Stimulated activated CD4-positive, alpha-beta T cell treated with anti-CD3 and anti-CD28 coated beads, Interleukin-4, amount 100 ng/mL, for 4 hours (primary cell): ENCODE measurements at places on chromosomes 4 and X.

DNA sequence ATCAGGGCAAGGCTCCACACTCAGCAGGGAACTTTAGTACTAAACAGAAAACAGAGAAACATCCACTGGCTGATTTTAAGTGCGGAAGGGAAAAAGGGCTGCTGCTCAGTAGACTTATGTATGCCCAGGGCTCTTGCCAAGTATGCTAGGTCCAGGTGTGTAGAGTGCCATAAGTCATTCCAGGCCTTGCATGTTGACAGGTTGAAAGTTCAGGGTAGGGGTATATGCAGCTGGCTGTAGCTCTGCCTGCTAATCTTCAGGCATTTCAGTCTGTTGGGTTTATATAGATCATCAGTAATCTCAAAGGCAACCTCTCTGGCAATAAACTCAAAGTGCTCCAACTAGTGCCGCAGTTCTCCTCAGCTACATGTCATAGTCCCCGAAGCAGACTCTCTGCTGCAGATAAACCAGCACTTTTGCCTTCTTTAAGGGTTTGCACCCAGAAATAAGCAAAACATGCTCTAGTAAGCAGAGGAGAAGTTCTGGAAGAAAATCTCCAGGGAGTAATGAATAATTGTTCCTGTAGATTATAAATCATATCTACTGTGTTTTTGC lies 134.9 kb upstream of the GRIA3 start:
- DNase-seq, result no peak

DNA sequence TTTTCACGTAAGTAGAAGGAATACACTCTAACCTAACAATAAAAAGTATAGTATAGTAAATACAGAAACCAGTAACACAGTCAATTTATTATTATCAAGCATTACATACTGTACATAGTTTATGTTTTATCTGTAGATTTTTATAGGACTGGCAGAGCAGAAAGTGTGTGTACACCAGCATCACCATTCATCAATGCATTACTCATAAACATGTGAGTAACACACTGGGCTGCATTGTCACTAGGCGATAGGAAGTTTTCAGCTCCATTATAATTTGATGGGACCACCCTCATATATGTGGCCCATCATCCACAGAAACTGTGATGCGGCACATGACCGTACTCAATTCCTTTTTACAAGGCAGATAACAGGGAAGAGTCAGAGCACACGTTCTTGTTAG lies 137.8 kb upstream of the RBPJ start:
- no peak for DNase-seq

DNA sequence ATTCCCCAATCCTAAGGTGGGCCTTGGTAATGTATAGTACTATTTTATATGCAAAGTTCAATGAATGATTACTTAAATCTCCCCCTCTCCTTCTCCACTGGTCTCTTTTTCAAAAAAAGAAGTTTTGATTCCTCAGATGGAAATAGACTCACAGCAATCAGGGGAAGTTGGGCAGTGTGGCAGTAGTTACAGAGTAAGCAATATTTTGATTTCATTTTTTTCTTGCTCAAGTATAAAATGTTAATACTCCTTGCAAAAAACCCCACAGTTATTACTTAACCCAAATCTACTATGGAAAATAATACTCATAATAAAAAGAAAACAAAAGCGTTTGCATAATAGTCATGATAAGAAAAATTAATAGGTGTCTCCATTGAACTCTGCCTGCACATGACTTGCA lies 56.9 kb upstream of the CXCL8 start:
- DNase-seq, result no peak

- no peak for DNase-seq
Measured at GRCh38 chr4:186617921-186618320, 62.6 kb upstream of the MTNR1A start.

- DNase-seq, result no peak
Measured at GRCh38 chrX:140317462-140317861, 187.4 kb downstream of the SOX3 start.

GRCh38 chr4:148487181-148487580 lies 45.0 kb upstream of the NR3C2 start:
- no peak for DNase-seq

- DNase-seq, result no peak
Measured at GRCh38 chrX:30111431-30111830, 103.9 kb upstream of the MAGEB2 start.

DNA sequence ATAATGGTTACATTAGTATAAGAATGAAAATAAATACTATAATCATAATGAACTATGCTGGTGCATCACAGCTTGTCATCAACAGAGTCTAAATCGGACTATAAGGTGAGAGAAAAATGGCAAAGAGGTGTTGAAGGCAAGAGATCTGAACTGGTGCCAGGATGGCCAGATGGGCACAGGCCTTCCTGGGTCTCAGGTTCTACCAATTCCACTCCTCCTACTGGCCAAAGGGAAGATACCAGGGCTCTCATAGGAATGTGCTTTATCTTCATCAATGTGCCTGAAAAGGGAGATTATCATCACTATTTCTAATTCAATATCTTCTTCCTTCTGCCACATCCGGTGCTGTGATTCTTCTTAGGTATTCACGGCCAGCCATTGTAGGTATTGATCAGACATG lies 107.6 kb downstream of the GASK1B start:
- no peak for DNase-seq

DNA sequence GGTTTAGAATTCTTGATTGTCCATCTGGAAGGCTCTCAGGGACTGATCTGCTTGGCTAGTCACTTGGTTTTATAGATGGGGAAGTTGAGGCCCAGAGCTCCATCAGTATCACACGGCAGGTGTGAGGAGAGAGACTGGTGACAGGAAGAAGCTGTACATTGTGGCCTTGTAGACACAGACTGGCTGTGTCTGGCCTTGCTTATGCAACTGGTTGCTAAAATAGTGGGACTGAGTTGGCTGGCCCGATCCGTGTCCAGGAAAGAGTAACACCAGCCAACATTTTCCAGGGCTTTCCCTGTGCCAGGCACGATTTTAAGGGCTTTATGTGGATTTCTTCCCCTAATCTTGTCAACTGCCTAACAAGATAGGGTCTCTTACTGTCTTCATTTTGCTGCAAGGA lies 2.8 kb downstream of the TBC1D14 start:
- DNase-seq, result no peak

DNA sequence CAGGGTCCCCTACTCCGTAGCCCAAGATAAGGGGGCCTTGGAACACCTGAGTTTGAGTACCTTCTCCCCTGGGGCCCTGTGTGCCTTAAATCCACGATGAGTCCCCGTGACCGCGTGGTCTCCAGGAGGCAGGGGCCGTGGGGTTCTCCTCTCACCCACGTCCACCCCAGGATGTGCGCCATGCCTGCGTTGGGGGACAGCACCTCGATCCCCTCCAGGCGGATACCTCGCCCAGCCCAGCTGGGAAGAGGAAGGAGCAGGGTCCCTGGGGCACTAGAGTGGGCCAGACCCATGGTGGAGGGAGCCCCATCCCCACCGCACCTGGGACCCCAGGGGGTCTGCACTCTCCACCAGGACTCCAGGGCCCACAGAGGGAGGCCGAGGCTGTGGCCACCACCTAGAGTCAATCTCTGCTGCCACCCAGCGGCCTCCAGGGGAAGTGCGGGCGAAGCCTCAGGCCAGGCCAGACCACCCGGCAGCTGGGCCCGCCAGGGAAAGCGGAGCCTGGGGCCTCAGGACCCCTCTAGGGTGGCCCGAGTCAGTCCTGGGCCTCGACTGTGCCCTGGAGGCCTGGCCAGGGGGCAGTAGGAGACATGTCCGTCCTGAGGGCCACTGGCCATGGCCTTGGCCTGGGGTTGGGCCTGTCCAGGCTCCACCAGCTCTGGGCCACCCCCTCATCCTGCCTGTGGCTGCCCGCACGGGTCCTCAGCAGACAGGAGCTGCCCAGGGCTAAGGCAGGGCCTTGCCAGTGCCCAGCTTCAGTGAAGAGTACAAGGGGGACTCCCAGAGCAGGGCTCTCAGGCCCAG lies 55.0 kb downstream of the FAM53A start:
- peak; percentile 65 for DNase-seq

DNA sequence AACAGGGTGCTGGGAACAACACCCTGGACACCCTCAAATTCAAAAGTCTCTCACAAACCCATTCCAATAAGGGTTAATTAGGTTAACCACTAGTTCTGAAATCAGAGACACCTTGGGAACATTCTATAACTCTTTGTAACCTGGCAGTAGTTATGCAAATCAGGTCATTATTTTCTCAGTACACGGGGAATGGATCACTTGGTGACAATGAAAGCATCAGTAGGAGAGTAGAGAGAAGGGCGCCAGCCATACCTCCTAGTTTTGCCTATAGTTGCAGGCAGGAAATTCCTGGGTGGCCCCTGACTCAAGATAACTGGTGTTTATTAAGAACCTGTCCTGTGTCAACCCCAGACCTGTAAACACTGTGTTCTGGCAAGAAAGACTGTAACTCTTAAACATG lies 2.5 kb downstream of the CCDC110 start:
- no peak for DNase-seq

- no peak for DNase-seq
Measured at GRCh38 chr4:38672074-38672396, 8.0 kb downstream of the KLF3 start.

DNA sequence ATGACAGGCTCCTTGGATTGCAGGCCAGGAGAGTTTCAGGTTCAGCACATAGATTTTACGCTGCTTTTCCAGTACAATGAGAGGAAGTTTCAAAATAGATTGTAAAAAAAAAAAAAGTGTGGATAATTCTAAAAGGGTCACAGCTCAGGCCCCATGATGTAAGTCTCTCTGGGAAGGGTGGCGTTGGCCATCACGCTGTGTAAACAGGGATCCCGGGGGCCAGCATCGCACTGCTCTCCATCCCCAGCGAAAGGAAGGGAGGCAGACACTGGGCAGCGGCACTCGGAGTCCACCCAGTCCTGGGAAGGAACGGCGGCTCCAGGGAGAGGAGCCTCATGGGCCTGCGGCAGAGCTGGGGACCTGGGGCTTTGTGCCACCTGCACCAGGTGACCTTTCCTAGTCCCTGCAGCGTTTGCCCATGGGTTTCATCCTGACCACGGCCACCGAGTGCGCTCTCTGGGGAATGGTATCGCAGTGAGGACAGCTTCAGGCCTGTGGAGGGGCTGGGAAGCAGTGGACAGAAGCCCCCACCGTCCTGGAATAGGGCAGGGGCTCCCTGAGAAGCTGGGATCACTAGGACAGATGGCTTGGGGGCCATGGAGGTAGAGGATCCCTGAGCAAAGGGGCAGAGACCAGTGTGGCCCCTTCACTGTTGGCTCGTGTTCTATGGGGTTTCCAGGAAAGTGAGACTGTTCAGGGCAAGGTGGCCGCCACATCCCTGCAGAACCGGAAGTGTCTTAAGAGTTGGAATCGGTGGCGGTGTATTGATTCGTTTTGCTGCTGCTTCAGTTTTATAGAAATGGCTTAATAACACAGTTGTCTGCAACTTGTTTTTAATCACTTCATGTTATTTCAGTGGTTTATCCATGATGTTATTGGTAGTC lies 38.9 kb downstream of the RGS12 start:
- no peak for DNase-seq

- no peak for DNase-seq
Measured at GRCh38 chr4:178480105-178480504, 1037.9 kb upstream of the AGA start.

GRCh38 chr4:123163501-123163900 lies 233.1 kb upstream of the SPRY1 start:
- no peak for DNase-seq

DNA sequence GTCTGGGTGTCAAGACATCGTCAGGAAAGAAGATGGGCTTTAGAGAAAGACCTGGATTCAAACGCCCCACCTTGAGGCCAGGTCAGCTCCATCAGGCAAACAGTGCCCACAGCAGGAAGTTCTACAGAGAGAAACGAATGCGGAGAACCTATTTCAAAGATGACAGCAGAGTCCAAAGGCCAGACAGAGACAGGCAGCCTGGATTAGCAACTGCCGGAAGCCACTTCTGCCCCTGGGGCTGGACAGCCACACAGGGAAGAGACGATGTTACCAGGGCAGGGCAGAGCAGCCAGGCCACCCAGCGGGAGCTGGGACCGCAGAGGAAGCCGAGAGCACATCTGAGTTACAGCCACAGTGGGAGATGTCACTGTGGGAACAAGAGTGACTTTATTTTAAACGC lies 1.2 kb downstream of the C4orf50 start:
- no peak for DNase-seq

- no peak for DNase-seq
Measured at GRCh38 chr4:38639242-38639641, 24.8 kb upstream of the KLF3 start.

DNA sequence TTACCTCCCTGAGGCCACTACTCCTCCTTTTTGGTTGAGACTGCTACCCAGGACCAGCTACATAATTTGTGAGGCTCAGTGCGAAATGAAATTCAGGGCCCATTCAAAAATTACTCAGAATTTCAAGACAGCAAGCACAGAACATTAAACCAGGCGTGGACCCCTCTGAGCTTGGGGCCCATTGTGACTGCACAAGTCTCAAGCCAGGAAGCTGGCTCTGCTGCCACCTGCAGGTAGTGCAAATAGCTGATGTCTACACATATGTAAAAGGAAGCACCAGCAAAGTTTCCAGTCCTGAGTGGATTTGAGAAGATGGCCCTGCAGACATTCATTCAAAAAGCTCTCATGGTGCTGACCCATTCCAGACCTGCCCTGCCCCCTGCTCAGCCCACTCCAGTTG lies 213.4 kb upstream of the LNX1 start:
- DNase-seq, result peak; percentile 5

GRCh38 chr4:57926311-57926710 lies 816.1 kb upstream of the IGFBP7 start:
- no peak for DNase-seq

DNA sequence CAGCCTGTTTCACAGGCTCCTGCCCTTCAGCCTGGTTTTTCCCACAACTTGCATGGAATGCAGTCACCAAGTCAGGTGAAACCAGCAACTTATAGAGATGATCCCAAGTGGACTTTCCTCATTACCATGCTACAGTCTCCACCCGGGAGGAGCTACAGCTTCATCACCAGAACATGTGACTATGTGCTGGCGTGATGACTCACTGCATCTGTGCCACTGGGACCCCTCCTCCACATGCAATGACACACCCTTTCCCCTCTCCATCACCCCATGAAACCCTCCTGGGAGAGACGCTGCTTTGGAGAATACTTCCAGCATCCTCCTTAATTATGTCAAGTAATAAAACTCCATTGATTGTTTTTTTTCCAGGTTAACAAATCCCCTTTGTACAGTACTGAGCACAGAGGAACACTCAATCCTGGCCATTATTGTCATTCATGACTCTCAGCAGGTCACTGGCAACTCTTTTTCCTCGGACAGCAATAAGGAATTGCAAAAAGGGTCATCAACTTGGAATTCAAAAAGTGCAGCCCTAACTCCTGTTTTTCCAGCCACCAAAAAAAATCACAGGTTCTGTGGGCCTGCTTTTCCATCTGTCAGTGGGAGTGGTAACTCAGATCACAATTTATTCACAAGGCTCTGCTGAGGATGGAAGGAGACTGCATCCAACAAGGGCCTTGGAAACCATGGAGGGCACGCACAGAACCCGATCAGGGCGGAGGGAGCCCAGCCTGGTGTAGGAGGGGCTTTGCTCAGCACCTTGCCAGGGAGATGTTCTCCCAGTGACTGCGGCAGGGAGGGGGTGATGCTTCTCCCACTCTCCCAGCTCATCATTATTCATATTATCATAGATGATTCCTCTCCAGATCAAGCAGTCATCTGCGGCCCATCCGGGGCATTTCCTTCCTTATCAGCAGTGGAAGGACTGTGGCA lies 17.4 kb downstream of the QDPR start:
- peak; percentile 51 for DNase-seq
